NT2/D1 (cell line): ENCODE measurements at places on chromosomes 13 and 19.

DNA sequence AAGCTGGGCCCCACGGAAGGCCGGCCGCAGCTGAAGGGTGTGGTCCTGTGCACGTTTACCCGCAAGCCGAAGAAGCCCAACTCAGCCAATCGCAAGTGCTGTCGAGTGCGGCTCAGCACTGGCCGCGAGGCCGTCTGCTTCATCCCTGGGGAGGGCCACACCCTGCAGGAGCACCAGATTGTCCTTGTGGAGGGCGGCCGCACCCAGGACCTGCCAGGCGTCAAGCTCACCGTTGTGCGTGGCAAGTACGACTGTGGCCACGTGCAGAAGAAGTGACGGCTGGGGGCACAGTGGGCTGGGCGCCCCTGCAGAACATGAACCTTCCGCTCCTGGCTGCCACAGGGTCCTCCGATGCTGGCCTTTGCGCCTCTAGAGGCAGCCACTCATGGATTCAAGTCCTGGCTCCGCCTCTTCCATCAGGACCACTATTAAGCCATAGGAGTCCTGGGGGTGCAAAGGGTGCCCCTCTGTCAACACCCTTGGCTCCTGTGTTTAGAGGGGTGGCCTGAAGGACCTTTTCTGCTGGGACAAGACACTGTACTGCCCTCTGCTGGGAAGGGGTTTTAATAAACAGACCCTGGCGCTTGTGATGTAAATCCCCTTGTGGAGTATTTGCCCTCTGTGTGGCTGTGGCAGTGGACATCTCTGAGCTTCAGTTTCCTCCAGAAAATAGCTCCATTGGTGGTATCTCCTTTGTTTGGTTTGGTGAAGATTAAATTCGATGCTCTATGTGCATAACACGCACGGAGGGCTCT lies 1.9 kb downstream of the MRPS12 start:
- peak; percentile 20 for DNase-seq

DNA sequence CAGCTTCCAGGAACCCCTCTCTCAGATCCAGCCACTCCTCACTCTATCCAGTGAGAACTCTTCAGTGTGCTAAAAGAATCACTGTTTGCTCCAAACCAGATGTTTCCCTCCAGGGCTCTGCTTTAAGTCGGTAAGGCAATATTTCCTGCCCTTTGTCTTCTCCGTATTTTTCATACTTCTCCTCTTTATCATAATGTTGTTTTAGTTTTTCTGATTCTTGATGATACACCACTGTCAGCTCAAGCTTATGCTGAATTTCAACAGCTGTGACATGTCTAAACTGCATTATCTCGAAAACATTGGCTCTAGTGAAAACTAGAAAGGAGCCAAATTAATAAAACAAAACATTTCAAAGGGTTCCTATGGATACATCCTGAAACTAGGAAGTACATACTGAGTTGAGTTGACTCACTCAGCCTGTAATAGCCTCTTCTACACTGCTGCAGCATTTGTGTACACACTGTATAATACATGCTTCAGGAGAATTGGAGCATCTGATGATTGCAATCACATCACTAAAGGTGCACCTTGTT lies 39.8 kb downstream of the GPR180 start:
- no peak for DNase-seq

DNA sequence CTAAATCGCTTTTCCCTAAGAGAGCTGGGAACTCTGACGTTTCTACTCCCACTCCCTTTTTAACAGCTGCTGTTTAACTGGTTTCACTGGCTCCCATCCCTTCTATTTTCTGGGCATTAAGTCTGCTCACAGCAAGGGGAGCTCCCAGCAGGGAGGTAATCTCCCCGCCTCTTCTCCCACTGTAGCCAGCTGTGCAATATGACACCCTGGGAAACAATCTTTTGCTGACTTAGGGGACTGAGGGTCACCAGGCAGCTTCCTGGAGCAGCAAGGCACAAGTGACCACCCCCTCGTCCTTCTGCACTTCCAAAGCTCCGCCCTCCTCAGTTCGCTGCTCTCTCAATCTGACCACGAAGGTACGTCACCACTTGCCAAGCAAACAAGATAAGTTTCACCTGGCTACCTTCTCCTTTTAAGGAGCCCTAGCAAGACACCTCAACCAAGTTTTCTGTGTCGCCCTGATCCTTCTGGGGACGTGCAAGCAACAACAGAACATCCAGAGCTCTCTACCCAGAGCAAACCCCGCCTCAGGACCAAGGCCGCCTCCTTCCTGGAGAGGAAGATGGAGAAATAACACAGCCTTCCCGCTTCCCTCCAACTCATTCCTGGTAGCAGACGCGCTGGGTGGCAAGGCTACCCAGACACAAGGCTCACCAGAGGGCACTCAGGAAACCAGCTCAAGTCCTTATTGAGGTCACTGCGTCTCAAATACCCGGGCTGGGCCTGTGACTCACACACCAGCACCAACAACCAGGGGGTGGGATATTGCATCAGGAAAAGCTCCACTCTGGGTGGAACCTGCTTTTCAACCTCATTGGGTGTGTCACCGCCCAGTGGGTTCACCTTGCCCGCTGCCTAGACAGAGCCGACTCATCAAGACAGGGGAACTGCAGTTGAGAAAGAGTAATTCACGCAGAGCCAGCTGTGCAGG lies 92.4 kb downstream of the STK24 start:
- DNase-seq: no peak

- DNase-seq: no peak
Measured at GRCh38 chr13:101774393-101774792, 321.9 kb downstream of the ITGBL1 start.

- no peak for DNase-seq
Measured at GRCh38 chr13:67726979-67727378, 496.8 kb upstream of the PCDH9 start.

- peak; percentile 55 for DNase-seq
Measured at GRCh38 chr19:11693505-11694499, 44.9 kb downstream of the ZNF823 start.

- DNase-seq: no peak
Measured at GRCh38 chr19:51121257-51121656, 3.4 kb upstream of the SIGLEC9 start.

- DNase-seq: no peak
Measured at GRCh38 chr19:42928896-42929295, 8.1 kb downstream of the PSG7 start.

DNA sequence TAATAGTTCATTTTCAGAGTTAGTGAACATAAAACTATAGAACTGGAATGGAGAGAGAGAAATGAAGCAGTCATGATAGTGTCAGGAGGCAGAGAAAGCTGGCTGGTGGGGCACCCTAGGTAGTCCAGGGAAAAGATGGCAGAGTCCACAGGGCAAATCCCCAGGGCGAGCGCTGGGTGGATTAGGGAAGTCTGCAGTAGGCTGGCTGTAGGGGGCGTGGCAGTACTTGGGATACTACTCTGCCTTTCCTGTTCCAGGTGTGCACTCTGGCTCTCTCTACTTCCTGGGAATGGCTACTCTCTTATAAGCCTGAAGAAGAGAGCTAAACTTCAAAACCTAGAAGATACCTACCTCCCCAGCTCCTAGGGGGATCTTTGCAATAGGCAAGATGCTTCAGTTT lies 232.9 kb upstream of the SLC10A2 start:
- DNase-seq: peak; percentile 2

GRCh38 chr19:12975221-12975741 lies 5.9 kb downstream of the DAND5 start:
- no peak for DNase-seq

DNA sequence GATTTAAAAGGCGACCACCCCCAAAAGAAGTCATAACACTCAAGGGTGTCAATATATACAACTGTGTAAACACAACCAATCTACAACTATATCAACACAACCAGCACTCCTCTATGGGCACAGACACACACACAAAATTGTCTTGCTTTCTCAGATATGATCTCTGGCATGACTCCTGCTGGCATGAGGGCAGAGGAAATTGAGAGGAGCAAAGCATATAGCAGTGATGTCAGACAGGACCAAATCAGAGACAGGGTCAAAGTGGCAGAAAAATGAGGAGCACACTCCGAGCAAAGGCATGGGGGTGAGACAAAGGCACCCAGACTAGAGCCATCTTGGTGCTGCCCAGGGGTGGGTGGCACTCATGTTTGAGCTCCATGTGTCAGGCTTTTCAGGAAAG lies 9.6 kb downstream of the IRGQ start:
- DNase-seq: no peak

DNA sequence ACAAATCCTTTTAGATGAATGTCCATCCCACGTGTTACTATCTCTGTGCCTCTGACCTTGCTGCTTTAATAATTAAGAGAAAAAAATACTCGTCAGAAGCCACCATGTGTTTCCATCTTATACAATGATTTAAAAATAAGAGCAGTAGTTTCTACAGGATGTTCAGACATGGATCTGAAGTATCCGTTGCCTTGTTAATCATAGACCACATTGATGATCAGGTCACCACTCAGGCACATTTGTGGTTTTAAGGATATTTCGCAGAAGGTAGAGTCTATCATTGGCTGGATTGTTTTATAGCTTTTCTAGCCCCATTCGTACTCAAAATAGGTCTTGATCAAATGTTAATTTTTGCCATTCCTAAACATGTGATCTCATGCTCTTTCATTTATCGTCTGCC lies 710.0 kb upstream of the ARGLU1 start:
- no peak for DNase-seq

GRCh38 chr13:100662468-100663211 lies 12.0 kb downstream of the TMTC4 start:
- no peak for DNase-seq

GRCh38 chr19:12956446-12957388 lies at the start of gene GADD45GIP1:
GADD45GIP1 (minus strand) TSS chr19:12957223; CDS start chr19:12957212, 11 bp downstream.
- peak; percentile 71 for DNase-seq

DNA sequence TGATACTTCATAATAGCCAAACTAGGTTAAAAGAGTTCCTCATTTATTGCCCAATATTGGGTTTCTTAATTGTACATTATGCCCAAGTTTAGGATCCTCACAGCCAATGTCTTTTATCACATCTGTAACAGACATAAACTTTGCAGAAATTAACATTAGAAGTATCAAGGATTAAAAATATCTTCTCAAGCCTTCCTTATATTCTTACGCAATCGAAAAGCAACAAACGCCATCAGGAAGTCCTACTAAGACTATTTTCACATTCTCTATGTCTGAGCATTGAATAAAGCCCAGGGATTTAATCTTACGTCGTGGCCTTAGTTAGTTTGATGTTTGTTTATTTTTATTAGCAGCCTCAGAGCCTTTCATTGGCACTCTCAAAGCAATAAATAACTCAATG lies 1660.4 kb upstream of the MIR17HG start:
- no peak for DNase-seq

GRCh38 chr19:29904017-29904416 lies 38.0 kb upstream of the URI1 start:
- DNase-seq: no peak

GRCh38 chr13:78601124-78601873 lies 2.1 kb downstream of the POU4F1 start:
- no peak for DNase-seq

GRCh38 chr13:28640861-28641599 lies 17.9 kb upstream of the POMP start:
- DNase-seq: no peak

- DNase-seq: no peak
Measured at GRCh38 chr13:29958476-29958875, 108.1 kb upstream of the UBL3 start.

DNA sequence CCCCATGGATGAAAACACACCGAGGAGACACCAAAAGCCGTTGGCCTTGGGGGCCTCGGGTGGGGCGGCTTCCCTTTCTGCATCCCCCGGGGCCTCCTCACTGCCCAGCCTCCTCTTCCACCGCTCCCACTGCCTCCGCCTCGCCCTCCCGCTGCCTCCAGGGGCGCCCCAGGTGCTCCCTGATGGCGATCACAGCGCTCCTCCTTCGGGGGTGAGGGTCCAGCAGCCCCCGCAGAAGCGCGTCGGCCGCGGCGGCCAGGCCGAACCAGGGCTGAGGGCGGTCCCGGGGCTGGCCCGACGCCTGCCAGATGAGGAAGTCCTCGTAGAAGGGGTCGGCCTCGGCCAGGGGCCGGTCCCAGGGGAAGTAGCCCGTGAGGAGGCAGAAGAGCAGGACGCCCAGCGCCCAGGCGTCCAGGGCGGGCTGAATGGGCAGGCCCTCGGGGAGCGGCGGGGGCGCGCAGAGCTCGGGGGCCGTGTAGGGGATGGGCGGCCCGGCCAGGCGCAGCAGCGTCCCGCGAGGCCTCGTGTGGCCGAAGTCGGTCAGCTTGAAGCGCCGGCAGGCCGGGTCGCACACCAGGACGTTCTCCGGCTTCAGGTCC lies 7.2 kb downstream of the SBK2 start:
- no peak for DNase-seq

GRCh38 chr13:93534181-93534700 lies 307.6 kb downstream of the GPC6 start:
- no peak for DNase-seq

DNA sequence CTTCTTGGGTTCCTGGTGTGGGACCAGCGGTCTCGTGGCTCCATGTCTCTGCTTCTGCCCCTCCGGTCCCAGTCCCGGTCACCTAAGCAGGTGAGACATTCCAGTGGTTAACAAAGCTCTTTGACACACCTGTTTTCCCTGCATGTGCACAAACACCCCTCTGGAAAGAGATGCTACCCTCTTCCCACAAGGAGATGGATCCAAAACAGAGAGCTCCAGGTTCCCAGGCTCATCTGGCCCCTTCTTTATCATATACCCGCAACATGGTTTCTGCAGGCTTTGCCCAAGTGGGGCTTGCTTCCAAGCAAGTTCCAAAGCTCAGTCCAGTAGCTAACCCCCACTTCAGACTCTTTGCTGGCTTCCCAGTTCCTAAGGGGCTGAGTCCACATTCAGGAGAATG lies 17.8 kb downstream of the PEG3 start:
- no peak for DNase-seq

DNA sequence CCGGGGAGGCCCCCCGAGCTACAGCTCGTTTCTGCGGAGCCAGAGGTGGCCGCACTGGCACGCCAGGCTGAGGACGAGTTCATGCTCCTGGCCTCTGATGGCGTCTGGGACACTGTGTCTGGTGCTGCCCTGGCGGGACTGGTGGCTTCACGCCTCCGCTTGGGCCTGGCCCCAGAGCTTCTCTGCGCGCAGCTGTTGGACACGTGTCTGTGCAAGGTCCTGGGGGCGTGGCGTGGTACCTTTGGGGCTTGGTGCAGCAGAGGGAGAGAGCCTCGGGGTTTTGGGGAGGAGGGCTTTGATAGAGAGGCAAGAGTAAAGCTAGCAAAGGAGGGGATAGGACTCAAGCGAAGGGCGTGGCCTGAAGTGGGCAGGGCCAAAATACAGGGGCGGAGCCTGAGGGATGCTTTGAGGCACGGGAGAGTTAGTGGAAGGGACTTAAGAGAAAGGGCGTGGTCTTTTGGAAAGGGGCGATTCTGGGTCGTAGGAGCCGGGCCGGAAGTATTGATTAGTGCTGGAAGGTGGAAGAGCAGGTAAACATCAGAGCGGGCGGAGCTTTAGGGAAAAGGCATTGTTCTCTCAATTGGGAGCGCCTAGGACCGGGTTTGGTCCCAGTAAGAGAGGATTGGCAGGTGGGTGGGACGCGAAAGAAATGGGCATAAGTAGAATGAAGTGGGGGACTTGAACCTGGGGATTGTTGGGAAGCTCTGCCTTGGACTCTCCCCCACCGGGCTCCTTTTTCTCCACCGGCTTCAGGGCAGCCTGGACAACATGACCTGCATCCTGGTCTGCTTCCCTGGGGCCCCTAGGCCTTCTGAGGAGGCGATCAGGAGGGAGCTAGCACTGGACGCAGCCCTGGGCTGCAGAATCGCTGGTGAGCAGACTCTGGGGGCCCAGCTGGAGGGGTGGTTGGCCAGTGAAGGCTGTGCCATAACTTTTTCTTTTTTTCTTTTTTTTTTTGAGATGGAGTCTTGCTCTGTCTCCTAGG lies 1.2 kb downstream of the PPM1N start:
- DNase-seq: peak; percentile 81

GRCh38 chr19:823565-824121 lies 1.9 kb upstream of the PLPPR3 start:
- DNase-seq: no peak

GRCh38 chr13:30418075-30418716 lies 4.1 kb upstream of the UBE2L5 start:
- no peak for DNase-seq
